Cardiac muscle cell (in vitro differentiated cells and primary cell): ENCODE measurements at places on chromosomes 1 and 21. TPM values are rescaled to one million over a fixed set of nuclear protein-coding genes. Genes with fewer than 3 reads are reported as not detected.
A peak's percentile ranks its signal among the peaks of the same experiment; 100 is the strongest.

The AK4 gene
- 93.1 and 144 TPM in 2 replicates for total RNA-seq

The ARHGEF10L gene
- 55.4 and 57.2 TPM in 2 replicates for total RNA-seq

The EFNA1 gene
- total RNA-seq = 39.1 and 43.1 TPM in 2 replicates

The SPATA6 gene
- total RNA-seq = 3.6 and 7.4 TPM in 2 replicates

The CELA3B gene
- total RNA-seq = not detected in 2 replicates

The SEC16B gene
- 0.35 and 0.63 TPM in 2 replicates for total RNA-seq

GRCh38 chr1:3892748-3893147, 7.3 kb downstream of the C1orf174 start:
- no peak for DNase-seq

- no peak for DNase-seq
Measured at GRCh38 chr21:35044770-35045541, 4.1 kb downstream of the RUNX1 start.

GRCh38 chr1:168343566-168343965, 62.9 kb downstream of the TBX19 start:
- no peak for DNase-seq

DNA sequence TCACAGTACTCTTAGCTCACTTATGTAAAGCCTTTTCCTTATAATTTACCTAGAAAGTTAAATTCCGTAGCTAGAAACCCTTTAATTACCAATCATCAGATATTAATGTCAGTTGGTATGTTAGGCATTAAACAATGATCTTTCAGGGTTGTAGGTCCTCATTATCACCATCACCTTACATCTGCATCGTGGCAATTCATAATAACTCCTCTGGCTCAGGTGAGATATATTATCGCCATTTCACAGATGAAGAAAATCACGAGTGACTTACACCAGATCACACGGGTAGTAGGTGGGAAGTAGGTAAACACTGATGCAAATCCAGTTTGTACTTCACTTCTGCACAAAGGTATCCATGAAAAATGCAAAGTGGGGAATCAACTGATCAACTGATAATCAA, 639 bp downstream of the NUP133 start:
- no peak for DNase-seq

DNA sequence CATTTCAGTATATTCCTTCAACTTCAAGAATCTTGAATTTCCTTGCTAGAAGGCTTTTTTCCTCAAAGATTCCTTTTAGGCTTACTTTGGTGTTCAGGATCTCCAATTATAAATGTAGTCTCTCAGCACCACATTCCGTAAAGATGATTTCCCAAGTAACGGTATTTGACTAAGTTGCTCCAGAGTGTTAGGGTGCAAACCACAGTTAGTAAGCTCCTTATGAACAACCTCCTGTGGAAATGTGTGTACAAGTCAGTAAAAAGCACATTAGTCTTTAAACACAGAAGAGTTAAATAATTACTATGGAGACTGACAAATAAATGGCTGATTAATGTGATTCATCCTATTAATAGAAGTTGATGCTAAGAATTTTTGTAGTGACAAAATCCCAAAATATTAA, 10.3 kb downstream of the DONSON start:
- no peak for DNase-seq

- no peak for DNase-seq
Measured at GRCh38 chr1:48048064-48048463, 50.9 kb upstream of the TRABD2B start.

GRCh38 chr1:1873186-1873585, 17.7 kb downstream of the GNB1 start:
- peak; percentile 39 for DNase-seq

- no peak for DNase-seq
Measured at GRCh38 chr1:41277371-41277975, 35.4 kb upstream of the SCMH1 start.

- no peak for DNase-seq
Measured at GRCh38 chr1:33259879-33260278, 3.6 kb downstream of the ZNF362 start.

- no peak for DNase-seq
Measured at GRCh38 chr1:108745980-108746381, 493 bp upstream of the STXBP3 start.

DNA sequence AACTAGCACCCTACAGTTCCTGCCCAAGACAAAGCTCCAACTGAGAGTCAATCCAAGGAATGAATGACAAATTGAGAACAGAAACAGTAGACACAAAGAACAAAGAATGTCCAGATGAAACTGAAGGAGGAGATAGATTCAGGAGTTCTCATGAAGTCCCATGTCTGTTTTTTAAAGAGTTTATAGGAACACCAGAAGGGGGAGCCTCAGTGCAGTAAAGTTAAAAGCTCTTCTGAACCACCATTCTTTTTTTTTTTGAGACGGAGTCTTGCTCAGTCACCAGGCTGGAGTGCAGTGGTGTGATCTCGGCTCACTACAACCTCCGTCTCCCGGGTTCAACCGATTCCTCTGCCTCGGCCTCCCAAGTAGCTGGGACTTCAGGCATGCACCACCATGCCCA, 323.6 kb downstream of the MRPL39 start:
- DNase-seq = peak; percentile 52

GRCh38 chr1:158969855-158970254, 38.5 kb downstream of the PYHIN1 start:
- DNase-seq = no peak
